GM23248 (cell line): ENCODE measurements at places on chromosomes 2 and 18.

DNA sequence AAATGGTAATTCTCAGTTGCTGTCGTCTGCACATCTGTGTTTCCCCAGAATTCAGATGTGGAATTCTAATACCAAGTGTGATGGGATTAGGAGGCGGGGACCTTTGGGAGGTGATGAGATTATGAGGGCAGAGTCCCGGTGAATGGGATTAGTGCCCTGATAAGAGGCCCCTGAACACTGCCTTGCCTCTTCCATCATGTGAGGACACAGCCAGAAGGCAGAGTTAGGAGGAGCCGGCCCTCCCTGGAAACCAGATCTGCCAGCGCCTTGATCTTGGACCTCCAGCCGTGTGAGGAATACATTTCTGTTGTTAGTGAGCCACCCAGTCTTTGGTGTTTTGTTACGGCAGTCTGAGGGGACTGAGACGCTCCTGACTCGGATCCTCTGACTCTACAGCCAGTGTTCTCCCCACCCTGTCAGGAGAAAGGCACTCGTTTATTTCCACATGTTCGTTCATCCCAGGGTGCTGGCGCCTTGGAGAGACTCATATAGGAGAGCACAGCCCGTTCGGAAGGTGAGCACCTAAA is 395.0 kb downstream of the ZNF516 start:
- no peaks in the 10 kb centered on the region for H3K36me3 ChIP-seq
- H3K27me3 ChIP-seq: no peaks in the 10 kb centered on the region
- DNase-seq: no peak

DNA sequence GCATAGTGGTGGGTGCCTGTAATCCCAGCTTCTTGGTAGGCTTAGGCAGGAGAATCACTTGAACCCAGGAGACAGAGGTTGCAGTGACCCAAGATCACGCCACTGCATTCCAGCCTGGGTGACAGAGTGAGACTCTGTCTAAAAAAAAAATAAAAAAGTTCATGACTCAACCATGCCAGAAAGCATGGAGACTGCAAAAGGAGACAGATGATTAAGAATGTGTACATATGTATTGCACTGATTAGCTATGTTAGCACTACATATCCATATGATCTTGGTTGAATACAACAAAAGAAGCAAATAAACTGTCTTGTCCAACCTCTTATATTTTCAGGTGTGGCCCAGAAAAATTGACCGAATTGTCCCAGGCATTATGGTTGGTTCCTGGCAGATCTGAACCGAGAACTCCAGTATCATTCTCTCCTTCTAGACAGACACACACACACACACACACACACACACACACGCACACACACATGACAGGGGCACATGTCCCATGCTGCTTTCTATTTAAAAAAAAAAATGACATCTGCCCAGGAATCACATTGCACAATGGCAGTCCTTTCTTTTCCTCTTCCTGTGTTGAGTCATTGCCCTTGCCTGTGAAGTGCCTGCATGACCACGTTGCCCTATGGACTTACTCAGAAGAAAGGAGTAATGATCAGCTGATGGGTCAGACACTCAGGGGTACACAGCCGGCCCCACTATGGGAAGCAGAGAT is 65.6 kb downstream of the MYCN start:
- H3K4me3 ChIP-seq: no peak overlapping the region
- no peaks in the 10 kb centered on the region for H3K4me1 ChIP-seq
- no peak for DNase-seq
- no peak overlapping the region for H3K27ac ChIP-seq

DNA sequence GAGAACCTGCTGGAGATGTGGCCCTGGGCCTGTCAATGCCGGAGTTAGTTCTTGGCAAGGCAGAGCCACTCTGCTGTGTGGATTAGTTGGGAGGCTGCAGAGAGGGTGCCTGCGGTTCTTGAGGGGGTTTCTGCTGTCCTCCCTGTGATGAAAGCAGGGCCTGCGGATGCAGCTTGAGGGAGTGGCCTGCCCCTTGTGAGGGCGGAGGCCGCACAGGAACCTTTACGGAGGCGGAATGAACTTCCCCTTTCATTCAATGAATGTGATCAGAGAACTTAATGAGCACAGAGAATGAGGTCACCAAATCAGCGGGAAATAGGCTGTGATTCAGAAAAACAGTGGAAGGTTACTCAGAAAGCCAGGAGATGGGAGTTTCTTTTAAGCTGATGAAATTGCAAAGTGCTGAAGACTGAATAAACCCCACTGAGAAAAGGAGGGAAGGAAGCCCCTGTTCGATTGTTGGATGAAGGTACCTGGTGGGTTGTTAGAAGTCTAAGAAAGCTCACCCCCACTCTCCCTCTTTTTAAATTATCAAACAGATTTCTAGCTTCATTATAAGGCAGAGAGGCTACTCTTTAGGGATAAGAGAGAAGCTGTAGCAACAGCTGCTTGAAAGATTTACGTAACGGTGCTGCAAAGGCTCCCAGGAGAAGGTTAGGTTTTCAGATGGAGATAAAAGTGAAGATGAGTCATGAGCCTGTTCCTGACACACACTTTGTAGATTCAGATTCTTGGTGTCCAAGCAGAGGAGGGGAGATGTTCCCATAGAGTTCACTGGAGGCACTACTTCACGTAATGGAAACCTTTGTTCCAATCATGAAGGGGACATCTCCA is 47.4 kb downstream of the VWA3B start:
- H3K4me3 ChIP-seq: no peak overlapping the region
- no peaks in the 10 kb centered on the region for H3K36me3 ChIP-seq
- no peaks in the 10 kb centered on the region for H3K4me1 ChIP-seq

GRCh38 chr18:55509631-55510324 is 78.2 kb downstream of the TCF4 start:
- H3K27ac ChIP-seq: peak overlapping the region; percentile 98
- DNase-seq: peak; percentile 88
- H3K36me3 ChIP-seq: no peaks in the 10 kb centered on the region
- H3K4me3 ChIP-seq: peak overlapping the region; percentile 65
- peaks cover 47% of the 10 kb centered on the region for H3K4me1 ChIP-seq
- no peaks in the 10 kb centered on the region for H3K27me3 ChIP-seq

- H3K27ac ChIP-seq: no peak overlapping the region
- H3K4me1 ChIP-seq: peaks cover 5% of the 10 kb centered on the region; the same call in 1 of the 2 replicates
- H3K36me3 ChIP-seq: no peaks in the 10 kb centered on the region; the same call in 1 of the 2 replicates
- H3K27me3 ChIP-seq: no peaks in the 10 kb centered on the region
- DNase-seq: no peak
Measured at GRCh38 chr2:113976277-113976928, 86.5 kb downstream of the ACTR3 start.

- DNase-seq: no peak
- no peaks in the 10 kb centered on the region for H3K4me1 ChIP-seq
- H3K4me3 ChIP-seq: no peak overlapping the region
- H3K36me3 ChIP-seq: peaks cover 66% of the 10 kb centered on the region
- no peak overlapping the region for H3K27ac ChIP-seq
Measured at GRCh38 chr2:172578860-172579512, 23.1 kb downstream of the PDK1 start.

DNA sequence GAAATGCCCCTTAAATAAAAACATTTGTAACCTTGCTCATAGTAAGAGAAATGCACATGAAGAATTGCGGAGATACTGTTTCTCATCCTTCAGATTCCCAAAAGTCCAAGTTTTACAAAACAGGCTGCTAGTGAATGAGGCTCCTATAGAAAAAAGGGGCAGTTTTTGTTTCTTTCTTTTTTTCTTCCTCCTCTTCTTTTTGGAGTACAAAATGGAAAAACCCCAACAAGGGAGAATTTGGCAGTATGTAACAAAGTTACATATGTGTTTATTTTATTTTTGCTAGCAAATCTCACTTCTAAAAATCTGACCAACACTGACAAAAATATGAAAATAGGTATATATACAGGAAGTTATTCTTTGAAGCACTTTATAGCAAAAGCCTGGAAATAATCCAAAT is 7.1 kb upstream of the BAZ2B start:
- no peaks in the 10 kb centered on the region for H3K36me3 ChIP-seq
- no peaks in the 10 kb centered on the region for H3K27me3 ChIP-seq
- H3K4me1 ChIP-seq: no peaks in the 10 kb centered on the region
- DNase-seq: no peak
- no peak overlapping the region for H3K27ac ChIP-seq
- H3K4me3 ChIP-seq: no peak overlapping the region

- no peak for DNase-seq
- H3K36me3 ChIP-seq: no peaks in the 10 kb centered on the region
- H3K4me3 ChIP-seq: no peak overlapping the region
- H3K27me3 ChIP-seq: no peaks in the 10 kb centered on the region
- no peaks in the 10 kb centered on the region for H3K4me1 ChIP-seq
Measured at GRCh38 chr2:156017341-156017885, 315.1 kb downstream of the NR4A2 start.

DNA sequence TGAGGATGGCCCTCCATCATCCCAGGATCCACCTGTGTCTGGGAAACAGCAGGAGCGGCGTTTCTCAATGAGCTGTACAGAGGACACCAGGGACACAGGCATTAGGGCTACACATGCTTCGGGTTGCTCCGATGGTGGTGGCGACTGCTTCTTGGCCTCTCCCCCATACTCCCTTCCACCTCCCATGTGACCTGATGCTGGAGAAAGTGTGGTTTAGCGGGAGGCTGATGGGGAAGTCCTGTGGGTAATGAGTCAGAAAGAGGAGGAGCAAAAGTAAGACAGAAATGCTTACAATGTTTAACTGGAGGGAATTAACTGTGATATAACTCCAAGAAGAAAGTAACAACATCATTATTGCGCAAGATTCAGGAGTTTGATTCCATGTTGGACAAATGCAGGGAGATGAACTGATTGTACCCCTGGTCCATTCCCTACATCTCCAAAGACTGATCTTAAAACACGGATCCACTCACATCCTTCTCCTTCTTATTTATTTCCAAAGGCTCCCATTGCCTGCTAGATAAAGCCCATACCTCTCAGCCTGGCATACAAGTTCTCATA is 186.6 kb downstream of the NRP2 start:
- no peak overlapping the region for H3K4me3 ChIP-seq
- H3K27ac ChIP-seq: no peak overlapping the region
- DNase-seq: no peak
- H3K4me1 ChIP-seq: no peaks in the 10 kb centered on the region
- H3K27me3 ChIP-seq: no peaks in the 10 kb centered on the region

- peaks cover 8% of the 10 kb centered on the region for H3K27me3 ChIP-seq
- H3K4me3 ChIP-seq: no peak overlapping the region
Measured at GRCh38 chr2:24409700-24410556, 49.6 kb upstream of the ITSN2 start.

- DNase-seq: peak; percentile 85
- no peaks in the 10 kb centered on the region for H3K27me3 ChIP-seq
- peaks cover 16% of the 10 kb centered on the region for H3K4me1 ChIP-seq
- H3K36me3 ChIP-seq: no peaks in the 10 kb centered on the region
- H3K4me3 ChIP-seq: no peak overlapping the region
Measured at GRCh38 chr2:12176623-12177454, 430.4 kb downstream of the LPIN1 start.

- H3K27me3 ChIP-seq: no peaks in the 10 kb centered on the region
- no peak for DNase-seq
- H3K27ac ChIP-seq: no peak overlapping the region
- H3K36me3 ChIP-seq: peaks cover 60% of the 10 kb centered on the region
Measured at GRCh38 chr2:177229442-177230242, 17.0 kb downstream of the HNRNPA3 start.

DNA sequence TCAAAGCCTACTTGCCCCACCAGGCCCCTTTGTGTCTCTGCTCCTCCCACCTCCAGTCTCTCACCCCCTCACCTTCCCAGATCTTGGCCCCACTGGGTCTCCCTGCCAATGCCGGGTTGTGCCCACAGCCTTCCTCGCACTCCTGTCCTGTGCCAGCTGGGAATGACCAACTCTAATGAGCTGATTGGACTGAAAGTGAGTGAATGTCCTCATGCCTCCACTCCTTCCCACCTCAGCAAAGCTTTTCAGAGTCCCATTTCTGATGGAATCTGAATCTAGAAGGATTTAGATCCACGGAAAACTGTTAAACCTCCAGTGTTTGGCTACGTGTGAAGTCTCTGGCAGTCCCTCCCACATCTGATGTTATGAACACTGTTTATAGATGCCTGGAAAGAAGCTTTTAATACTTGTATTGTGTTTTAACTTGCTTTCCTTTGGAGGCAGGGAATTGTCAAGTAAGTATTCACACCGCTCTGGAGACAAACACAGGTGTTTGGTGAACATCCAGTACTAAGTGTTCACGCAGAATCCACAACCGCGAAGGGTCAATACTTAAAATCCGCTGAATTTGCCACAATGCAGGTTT is 103.9 kb downstream of the RTN4 start:
- no peaks in the 10 kb centered on the region for H3K27me3 ChIP-seq
- H3K36me3 ChIP-seq: no peaks in the 10 kb centered on the region
- H3K27ac ChIP-seq: peak overlapping the region; percentile 72
- peak; percentile 42 for DNase-seq
- H3K4me1 ChIP-seq: peaks cover 35% of the 10 kb centered on the region
- no peak overlapping the region for H3K4me3 ChIP-seq

GRCh38 chr18:12458771-12459170 is 51.0 kb downstream of the PRELID3A start:
- no peaks in the 10 kb centered on the region for H3K4me1 ChIP-seq
- no peaks in the 10 kb centered on the region for H3K27me3 ChIP-seq
- DNase-seq: no peak
- H3K36me3 ChIP-seq: peaks cover 31% of the 10 kb centered on the region
- H3K4me3 ChIP-seq: no peak overlapping the region
- H3K27ac ChIP-seq: no peak overlapping the region
